MG63 (cell line): ENCODE measurements at places on chromosomes 5 and 9.

- peak; percentile 89 for DNase-seq
Observed at GRCh38 chr9:120383999-120384924, 195.7 kb downstream of the CDK5RAP2 start.

DNA sequence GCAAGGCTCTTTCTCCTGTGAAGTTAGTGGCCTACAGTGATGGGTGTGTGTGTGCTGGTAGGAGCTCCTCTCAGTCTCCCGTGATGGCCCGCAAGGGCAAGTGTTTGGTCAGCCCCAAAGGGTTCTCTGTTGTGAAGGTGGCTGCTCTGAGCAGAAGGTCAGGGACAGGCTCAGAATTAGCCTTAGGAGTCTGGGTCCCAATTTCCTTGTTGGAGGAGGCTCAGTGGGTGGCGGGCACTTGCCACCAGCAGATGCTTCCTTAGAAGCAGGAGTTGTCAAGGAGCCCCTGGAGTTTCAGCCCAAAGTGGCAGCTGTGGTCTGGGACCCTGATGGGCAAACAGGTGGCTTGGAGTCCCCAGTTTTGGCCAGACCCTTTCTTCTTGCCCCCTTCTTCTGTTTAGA is 154.4 kb downstream of the MACROH2A1 start:
- DNase-seq = no peak

DNA sequence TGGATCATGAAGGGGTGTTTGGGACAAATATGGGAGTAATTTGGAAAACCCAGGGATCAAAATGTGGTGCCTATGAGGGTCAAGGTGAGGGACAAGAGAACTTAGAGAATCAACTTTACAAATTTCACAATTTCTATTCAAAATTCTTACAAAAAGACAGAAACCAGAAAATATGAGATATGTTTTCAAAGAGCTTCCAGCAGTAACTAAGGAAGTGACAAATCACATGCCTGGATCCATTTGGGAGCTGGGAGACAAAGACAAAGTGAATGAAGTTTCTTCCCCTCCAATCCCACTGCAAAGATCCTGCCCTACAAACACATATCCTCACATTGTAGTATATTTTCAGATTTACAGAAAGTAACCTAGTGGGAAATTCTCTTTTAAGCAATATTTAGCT is 235.0 kb upstream of the VLDLR start:
- DNase-seq = no peak

- no peak for DNase-seq
Observed at GRCh38 chr5:132369007-132369473, 470 bp upstream of the SLC22A5 start.

GRCh38 chr5:135705141-135705631 is 126.4 kb upstream of the CXCL14 start:
- peak; percentile 61 for DNase-seq

- DNase-seq = no peak
Observed at GRCh38 chr5:110687485-110687884, 39.0 kb downstream of the TMEM232 start.

GRCh38 chr5:38330207-38330606 is 71.8 kb downstream of the EGFLAM start:
- peak; percentile 67 for DNase-seq

- DNase-seq = no peak
Observed at GRCh38 chr9:108535526-108535925, 320.3 kb downstream of the ACTL7B start.

DNA sequence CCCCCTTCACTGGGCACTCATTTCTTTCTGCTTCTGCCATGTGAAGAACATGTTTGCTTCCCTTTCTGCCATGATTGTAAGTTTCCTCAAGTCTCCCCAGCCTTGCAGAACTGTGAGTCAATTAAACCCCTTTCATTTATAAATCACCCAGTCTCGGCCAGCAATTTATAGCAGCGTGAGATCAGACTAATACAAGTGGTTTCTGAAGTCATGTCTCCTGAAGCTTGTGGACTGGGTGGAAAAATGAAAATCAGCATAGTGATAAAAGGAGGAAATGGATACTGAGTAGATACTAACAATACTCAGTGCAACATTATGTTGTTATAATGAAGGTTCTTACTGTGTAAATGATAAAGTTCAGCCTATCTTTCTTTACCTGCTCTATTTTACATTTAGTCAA is 35.1 kb downstream of the NNT start:
- DNase-seq = no peak

GRCh38 chr5:88613051-88613450 is 269.9 kb downstream of the MEF2C start:
- no peak for DNase-seq

- DNase-seq = no peak
Observed at GRCh38 chr5:133900534-133901270, 67.7 kb downstream of the C5orf15 start.

GRCh38 chr5:154193701-154194121 is 3.2 kb downstream of the GALNT10 start:
- DNase-seq = no peak

DNA sequence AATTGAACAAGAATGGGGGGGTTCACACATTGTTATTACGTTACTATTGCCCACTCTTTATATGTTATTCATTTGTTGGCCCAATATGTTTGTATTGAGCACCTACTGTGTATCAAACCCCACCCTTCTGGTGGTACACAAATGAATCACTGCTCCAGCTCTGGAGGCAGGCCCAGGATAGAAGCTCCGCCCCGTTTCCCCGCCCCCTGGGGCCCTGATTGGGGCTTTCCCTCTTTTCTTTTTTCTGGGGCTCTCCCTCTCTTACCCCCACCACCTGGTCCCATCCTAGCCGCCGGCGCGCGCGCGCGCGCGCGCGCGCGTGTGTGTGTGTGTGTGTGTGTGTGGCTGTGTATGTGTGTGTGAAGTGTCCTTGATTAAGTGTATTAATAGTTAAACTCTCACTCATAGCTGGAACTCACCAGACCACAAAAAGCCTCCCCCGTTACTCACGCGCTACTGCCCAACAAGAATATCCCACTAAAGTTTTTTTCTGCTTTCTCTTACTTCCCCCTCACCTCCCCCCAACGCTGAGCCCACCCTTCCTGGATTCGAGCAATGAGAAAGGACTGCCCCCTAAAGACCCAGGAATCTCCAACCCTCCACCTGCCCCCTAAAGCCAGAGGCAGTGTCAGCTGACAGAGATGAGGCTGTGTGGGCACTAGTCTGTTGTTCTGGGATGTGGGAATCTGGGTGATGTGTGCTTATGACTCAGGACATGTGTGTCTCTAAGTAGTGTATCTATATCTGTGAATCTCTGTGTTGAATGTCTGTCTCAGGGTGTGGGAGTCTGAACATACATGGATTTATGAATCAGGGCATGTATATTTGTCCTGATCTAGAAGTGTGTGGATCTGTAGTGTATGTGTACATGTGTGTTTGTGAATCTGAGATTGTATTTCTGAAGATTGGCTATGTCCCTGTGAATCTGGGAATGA is 4.0 kb downstream of the CXXC5 start:
- peak; percentile 89 for DNase-seq

DNA sequence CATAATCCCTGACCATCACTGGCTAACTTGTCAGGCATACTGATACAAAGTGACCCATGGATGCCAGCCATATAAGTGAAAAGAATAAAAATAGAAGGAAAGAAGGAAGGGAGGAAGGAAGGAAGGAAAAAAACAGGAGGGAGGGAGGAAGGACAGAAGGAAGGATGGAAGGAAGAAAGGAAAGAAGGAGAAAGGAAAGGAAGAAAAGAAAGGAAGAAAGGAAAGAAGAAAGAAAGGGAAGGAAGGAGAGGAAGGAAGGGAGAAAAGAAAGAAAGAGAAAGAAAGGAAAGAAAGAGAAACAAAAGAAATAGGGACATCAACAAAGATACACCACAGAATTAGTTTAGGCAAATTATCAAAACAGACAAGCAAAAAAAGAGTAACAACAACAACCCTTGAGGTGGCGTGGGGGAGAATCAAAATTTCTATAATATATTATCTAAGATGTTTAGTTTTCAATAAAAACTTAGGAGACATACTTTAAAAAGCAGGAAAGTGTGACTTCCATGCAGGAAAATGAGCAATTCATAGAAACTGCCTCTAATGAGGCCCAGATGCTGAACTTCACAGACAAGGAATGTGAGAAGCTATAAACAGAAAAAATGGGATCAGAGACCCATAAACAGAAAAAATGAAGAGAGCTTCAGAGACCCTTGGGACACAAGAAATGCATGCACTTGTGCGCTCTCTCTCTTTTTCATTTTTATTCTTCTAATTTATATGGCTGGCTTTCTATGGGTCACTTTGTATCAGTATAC is 96.1 kb upstream of the NFIL3 start:
- no peak for DNase-seq

DNA sequence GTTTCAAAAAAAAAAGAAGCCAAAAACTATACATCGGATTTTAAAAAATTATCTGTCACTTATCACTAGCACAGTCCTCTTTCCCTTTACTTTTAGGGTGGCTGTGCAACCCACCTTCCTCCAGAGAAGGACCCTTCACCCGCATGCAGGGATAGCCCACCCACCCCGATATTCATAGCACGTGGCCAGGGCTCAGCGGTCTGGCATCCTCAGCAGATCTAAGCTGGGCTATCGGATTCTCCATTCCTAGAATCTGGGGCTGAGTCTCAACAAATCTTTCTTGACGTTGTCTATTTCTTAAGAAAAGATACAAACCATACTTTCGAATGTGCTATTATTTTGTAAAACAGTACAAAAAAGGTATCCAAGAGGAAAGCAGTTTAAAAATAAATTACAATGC is 70.9 kb downstream of the MYO10 start:
- DNase-seq = no peak

DNA sequence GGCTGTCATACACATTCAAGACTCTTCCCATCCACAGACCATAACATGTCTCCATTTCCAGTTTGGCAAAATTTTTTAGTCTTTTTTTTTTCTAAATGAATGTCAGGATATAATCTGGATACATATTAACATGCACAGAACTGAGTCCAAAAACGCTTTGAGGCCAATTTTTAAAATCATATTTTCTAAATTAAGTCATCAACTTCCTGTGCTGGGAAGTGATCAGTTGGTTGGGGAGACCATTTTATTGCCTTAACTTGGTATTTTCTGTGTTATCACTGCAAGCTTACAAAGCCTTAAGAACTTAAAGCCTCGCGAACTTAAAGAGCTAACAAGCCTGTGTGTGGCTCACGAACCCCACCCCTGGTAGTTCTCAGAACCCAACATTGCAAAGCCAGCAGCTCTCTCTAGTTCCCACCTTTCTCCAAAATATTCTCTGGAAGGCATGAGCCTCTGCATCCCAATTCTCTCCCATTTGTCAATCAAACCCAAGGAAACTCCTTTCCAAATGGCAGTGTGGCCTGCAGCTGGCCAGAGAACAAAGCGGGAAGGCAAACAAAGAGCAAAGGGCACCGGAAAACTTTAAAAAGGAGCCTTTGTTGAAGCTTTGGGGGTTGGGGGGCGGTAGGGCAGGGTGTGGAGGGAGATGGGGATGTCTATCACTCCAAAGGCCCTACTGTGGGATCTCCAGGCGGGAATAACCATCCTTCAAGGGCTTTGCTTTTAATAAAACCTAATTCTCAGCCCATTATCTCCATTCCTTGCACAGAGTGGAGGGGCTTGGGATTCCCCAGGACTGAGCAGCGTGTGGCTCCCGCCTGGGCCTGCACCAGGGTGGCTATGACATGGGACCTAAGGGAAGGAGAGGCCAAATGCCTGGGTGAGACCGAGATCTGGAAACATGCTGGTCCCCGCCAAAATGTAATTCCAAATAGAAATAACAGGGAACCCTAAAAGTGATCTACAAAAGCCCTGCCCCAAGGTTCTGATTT is 65.0 kb downstream of the ROR2 start:
- DNase-seq = no peak

GRCh38 chr9:84371737-84372136 is 31.2 kb upstream of the SLC28A3 start:
- peak; percentile 62 for DNase-seq

GRCh38 chr5:73496984-73497457 is 1.2 kb upstream of the BTF3 start:
- DNase-seq = no peak

DNA sequence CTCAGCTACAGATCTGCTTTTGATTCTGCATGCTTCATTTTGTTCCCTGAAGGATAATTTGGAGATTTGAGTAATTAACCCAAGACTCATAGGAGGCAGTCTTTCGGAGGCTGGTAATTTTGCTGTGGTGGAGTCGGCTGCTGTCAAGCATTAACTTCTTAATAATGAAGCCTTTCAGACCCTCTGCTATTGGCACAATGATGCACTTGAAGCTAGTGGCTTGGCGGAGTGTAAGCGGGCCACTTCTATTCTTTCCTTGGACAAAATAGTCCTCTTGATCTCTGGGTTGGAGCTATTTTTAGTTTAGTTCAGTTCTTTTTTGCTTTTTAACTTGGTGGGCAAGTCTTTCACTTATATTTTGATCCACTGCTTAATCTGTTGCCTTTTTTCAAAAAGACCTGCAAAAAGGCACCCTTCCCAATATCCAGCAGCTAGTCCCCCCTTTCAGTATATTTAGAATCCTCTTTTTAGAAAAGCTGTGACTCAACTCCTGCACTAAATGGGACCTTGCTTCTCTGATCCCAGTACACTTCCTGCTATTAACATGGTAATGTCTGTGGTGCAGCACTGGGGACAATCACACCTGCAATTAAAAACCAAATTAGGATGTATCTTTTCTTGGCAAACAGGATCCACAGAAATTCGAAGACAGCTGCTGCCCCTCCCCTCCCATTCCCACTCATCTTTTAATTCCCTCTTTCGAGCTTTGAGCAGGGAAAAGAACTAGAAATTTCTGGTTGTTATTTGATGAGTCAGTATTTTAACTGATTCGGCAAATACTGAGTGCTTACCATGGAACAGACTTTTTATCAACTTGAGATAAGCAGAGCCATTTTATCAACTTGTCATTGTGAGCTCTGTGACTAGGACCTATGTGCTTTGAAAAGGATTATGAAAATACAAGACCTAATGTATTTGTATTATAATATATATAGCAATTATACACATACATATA is 169.4 kb upstream of the ANKRD55 start:
- no peak for DNase-seq

GRCh38 chr9:30382271-30382670 is 2002.2 kb upstream of the ACO1 start:
- no peak for DNase-seq

DNA sequence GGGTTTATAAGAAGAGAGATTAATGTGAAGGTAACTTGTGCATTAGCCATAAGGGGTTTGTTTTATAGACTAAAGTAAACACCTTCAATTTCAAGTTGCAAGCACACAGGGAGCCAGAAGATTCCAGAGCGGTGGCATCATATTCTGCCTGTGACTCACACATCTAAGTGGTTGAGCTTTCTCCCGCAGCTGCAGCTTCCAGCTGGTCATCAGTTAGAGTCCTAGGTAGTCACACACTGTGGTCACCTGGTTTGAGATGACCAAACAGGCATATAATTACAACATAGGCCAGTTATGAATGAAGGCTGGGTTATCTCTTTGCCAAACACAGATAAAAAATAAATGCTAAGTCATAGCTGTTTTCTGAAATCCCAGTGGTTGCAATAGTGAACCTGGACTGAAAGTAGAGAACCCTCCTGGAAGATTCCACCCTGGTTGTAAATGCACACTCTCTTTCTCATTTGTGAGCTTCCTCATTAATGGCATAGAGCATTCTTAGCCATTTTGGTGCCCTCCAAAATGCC is 171.3 kb downstream of the GDNF start:
- peak; percentile 93 for DNase-seq

- DNase-seq = no peak
Observed at GRCh38 chr5:176180339-176180738, 57.9 kb upstream of the SIMC1 start.
